ENCODE measurements at places on chromosomes 16 and 17.

DNA sequence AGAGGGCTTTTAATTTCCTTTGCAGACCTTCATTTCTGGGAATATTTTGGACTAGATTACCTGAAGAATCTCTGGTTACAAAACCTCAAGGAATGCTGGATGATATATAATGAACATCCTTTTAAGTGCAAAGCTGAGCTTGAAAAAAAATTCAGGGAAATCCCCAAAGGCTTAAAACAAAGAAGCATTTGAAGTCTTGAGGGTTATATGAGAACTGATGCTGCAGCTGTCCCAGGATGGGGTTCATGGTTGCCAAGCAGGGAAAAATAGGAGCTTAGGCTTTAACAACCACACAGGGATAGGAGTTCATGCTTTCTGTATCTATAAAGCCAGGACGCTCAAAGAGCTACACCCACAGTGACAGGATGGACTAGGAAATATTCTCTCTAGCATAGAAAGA is 150.4 kb upstream of the IRX5 start:
- DNase-seq = no peak

- DNase-seq = no peak
These were observed 20.7 kb upstream of the GLG1 start for GRCh38 chr16:74627506-74628220.

DNA sequence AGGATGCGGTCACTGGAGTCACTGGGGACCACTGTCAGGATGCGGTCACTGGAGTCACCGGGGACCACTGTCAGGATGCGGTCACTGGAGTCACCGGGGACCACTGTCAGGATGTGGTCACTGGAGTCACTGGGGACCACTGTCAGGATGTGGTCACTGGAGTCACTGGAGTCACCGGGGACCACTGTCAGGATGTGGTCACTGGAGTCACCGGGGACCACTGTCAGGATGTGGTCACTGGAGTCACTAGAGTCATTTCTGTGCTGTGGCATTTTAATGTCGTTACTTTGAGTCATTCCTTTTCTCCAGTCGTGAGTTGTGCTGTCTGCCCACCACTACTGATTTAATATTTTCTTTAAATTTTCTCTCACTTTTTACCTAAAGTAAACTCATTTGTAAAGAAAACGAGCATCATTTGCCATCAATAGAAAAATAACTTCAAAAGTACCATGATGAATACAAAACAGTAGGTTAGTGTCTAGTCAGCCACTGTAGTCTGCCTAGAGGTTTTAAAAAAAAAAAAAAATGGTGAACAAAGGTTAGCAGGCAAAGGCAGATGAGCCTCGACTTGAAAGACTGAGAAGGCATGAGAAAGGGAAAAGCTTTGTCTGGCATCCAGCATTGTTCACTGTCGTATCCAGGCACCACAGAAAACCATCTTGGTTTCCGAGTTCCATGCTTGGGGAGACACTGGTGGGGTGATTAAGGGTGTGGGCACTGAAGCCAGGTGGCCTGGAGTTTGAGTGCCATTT is 346.6 kb downstream of the SNX29 start:
- DNase-seq = no peak

DNA sequence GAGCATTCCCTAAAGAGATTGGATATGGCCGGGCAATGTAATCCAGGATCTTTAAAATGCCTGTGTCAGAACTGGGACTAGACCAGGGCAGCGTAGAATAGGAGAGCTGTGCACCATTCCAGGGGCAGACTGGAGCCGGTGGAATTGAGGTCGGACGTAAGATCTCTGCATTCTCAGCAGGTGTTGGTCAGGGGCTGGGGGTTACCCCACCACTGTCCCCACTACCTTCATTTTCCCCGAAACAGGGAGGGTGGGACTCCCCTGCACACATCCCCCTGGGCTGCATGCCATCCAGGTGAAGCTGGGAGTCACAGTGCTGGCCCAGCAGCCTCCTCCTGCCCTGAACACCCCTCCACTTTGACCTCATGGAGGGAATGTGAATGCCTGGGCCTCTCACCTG is 17.8 kb downstream of the OSBPL7 start:
- no peak for DNase-seq

DNA sequence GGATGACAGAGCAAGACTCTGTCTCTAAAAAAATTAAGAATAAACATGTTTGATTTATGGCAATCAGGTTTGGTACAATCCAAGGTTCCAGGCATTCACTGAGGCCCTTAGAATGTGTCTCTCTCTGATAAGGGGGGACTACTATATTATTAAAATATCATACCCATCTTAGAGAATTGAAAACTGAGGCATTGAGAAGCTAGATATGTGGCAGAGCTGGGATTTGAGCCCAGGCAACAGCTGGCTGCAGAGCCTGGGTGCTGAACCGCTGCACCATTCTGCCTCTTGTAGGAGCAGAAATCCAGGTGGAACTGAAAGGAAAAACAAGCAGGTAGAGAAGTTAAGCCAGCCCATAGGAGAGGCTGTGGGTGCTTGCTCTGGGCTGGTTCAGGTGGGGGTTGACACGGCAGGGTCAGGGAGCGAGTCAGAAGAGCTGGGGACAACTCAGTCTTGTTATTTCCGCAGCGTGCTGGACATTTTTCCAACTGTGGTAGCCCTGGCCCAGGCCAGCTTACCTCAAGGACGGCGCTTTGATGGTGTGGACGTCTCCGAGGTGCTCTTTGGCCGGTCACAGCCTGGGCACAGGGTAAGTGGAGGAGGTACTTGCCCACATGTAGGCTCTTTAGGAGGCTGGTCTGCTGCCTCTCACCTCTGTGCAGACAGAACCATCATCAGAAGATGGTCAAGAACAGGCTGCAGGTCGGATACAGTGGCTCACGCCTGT is 62.5 kb downstream of the WIPI1 start:
- DNase-seq = no peak

DNA sequence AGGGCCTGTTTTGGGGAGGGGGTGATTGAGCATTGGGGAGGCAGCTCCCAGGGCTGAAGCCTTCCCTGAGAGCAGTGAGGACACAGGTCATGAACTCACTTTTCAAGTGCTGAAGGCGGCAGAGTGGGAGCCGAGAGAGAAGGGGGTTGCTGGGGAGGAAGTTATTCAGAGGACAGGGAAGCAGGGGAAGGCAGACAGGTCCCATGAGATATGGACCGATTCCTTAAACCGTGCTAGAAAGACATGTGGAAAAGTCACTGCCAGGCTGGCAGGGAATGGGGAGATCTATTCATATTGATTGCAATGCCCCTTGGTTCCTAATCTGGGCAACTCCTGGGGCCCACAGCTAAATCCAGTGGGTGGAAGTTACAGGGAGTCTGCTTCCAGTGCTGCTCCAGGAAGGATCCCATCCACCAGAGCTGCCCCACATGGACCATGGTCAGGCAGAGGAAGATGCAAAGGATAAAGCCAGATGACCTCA is 1.1 kb downstream of the CCL4 start:
- DNase-seq = no peak

DNA sequence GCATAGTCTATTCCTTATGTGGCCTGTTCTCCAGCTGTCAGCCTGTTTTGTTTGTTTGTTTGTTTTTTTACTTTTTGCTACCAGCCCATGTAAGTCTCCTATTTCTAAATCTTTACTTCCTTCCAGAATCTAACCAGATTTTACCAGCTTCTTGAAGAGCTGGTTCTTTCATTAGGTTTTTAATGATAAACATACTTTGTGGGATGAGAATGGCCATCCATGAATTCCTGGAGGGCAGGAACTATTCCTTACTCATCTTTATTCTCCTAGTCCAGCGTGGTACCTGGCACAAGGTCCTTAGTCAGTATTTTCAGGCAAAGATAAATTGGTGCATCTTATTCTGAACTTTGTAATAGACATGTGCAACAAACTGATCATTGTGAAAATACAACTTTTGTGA is 17.3 kb downstream of the RSPRY1 start:
- no peak for DNase-seq

DNA sequence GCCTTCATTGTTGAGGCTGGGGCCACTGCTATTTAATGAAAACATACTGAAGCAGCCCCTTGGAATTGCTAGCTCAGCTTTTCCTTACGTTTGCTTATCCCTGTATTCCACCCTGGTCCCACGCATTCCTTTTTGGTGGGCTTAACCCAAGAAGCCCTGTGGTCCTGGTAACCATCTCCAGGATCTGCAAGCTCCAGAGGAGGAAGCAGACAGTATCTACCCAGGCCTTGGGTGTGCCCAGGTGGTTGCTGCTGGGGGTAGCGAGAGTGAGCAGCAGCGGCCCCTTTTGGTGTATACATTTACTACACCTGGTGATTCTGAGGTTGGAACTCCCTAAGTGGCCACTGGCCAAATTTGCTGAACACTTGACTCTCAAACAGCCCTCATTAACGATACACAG is 97.7 kb downstream of the CBLN1 start:
- DNase-seq = no peak

DNA sequence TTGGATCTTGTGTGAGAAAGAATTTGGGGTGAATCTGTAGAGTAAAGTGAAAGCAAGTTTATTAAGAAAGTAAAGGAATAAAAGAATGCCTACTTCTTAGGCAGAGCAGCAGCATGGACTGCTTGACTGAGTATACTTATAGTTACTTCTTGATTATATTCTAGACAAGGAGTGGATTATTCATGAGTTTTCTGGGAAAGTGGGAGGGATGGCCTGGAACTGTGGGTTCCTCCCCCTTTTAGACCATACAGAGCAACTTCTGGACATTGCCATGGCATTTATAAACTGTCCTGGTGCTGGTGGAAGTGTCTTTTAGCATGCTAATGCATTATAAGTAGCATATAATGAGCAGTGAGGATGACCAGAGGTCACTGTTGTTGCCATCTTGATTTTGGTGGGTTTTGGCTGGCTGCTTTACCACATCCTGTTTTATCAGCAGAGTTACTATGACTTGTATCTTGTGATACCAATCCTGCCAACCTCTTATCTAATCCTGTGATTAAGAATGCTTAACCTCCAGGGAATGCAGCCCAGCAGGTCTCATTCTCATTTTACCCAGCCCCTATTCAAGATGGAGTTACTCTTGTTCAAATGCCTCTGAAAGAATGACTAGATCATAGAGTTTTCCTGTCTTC is 58.7 kb downstream of the HSD17B2 start:
- no peak for DNase-seq

GRCh38 chr17:21425736-21426135 is 49.6 kb downstream of the KCNJ12 start:
- DNase-seq = no peak

GRCh38 chr16:80233097-80233835 is 307.5 kb upstream of the DYNLRB2 start:
- no peak for DNase-seq

- no peak for DNase-seq
These were observed 19.6 kb upstream of the ATP2A3 start for GRCh38 chr17:3983606-3984484.

DNA sequence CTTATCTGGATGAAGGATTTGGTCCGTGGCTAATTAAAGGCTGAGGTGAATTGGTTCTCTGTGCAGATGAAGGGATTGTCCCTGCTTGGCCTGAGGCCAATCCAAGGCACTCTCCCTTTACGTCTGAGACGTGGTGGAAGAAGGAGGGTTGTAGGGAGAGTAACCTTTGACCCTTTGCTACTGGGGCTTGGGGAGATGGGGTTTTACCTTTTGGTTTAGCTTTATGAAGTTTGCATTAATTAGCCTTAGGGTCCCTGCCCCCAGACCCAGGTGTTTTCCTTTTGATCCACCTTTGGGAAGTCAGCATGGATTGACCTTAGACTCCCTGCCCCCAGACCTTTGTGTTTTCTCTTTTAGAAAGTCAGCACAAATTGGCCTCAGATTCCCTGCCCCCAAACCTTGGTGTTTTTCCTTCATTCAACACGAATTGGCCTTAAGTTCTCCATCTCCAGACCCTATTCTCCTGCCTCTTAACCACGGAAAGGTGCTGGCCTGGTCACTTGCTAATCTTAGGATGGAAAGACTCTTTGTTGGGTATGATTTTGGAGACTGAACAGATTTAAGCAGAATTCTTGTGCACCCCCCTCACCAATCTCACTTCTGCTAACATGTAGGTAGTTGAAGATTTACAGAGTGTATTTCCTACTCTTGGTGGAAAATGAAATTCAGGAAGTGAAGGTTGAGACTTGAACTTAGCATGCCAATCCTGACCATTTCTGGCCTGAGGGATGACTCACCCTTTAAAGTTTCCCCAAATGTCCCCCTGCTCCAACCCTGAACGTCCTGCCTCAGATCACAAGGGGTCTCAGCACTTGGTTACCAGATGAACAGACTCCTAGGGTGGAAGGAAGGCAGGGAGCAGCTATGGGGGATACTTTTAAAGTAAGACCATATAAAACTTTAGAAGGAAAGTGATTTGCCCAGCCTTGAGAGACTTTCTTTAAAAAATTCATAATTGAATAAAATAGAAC is 23.1 kb upstream of the MMD start:
- no peak for DNase-seq

DNA sequence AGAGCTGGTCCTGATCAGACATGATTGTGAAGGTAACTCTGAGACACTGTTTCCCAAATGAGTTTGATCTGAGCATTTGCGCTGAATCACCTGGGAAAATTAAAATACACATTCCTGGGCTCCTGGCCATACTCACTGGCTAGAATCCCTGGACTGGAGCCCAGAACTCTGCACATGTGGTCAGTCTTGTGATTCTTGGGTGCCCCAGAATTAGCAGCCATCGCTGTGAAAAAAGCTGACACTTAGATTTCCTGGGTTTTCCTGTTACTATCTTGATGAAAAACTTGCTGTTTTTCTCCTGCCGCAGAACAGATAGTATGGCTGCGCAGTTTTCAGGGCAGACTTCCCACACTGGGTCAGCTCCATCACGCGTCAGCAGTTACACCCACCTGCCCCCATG is 24.6 kb downstream of the NECAB2 start:
- peak; percentile 48 for DNase-seq

GRCh38 chr16:62445909-62446308 is 409.7 kb upstream of the CDH8 start:
- no peak for DNase-seq

GRCh38 chr17:39177256-39177655 is 11.3 kb upstream of the ARL5C start:
- DNase-seq = no peak

- DNase-seq = peak; percentile 30
These were observed 179.6 kb downstream of the CCT6B start for GRCh38 chr17:34781571-34782108.

DNA sequence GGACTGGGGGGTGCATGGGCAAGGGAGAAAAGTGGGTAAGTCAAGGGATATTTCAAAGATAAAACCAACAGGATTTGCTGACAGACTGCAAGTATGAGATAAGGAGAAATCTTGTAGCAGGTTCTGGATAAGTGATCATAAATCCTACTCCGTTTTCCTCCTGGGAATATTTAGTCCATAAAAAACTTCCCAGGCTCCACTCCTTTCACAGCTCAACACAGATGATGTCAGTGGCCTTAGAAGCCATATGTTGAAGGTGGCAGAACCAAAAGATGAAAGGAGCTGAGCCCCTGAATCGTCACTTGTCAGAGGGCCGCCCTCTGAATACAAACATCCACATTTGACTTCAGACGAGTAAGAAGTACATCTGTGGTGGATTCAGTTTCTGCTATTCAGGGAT is 71.7 kb downstream of the GRIN2A start:
- DNase-seq = no peak

GRCh38 chr17:43125967-43126910 is 1.1 kb upstream of the BRCA1 start:
- no peak for DNase-seq

DNA sequence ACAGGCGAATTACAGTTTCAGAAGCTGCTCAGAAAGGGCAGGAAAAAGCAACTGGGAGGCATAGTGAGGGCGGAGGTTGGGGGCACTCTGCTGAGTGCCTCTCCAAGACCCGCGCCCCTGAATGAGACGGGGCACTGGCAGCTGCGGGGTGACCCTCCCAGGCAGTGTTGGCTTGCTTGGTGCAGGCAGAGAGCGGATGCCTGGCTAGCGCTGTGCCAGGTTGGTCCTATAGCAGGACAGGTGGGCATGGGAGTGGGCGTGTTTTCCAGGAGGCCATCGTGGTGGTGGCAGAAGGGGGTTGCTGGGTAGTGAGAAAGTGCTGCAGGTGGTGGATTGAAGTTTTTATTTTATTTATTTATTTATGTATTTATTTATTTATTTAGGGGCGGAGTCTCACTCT is 16.0 kb upstream of the SBK1 start:
- no peak for DNase-seq

Data from GM03348 (cell line).